RPMI8226 (cell line): ENCODE measurements at places on chromosomes 2 and 18.

DNA sequence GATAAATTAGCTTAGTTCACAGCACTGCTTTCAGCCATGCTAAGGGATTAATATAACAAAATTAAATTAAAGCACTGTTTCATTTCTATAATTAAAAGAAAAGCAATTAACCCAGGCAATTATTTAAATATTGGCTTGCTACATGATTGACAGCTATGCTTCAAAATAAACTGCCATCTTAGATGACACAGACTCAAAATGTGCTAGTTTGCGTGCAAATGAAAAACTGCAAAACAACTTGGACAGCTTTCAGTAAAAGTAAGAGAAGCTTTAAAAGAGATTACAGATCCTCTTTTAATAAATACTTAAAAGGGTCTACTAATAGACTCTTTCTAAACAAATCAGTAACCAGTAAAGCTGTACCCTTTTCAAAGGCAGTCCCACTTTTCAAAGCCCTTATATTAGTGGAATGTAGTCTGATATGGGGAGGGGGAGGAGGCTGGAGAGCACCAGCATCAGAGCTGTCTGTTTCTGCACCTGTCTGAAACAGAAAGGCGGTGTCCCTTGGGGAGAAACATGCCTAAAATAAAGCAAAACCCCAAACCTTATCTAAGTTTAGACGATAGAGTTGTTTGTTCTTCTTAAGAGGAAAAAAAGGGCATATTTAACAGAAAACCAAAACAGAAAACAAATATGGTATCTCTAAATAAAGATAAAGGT, 20.8 kb downstream of the EIF2AK3 start:
- no peak for DNase-seq

DNA sequence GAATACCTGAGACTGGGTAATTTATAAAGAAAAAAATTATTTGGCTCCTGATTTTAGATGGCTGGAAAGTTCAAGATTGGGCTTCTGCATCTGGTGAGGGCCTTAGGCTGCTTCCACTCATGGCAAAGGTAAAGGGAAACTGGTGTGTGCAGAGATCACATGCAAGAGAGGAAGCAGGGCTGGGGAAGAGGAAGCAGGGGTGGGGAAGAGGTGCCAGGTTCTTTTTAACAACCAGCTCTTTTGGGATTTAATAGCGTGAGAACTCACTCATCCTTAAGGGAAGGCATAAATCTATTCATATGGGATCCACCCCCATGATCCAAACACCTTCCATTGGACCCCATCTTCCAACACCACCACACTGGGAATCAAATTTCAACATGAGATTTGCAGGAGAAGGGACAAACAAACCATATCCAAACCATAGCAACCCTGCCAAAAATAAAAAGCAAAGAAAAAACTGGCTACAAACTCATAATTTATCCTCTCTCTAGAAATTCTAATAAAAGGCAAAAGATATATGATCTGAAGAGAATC, 30.4 kb downstream of the PRKRA start:
- DNase-seq: no peak

GRCh38 chr2:132522901-132523300, 106.3 kb downstream of the GPR39 start:
- DNase-seq: no peak

DNA sequence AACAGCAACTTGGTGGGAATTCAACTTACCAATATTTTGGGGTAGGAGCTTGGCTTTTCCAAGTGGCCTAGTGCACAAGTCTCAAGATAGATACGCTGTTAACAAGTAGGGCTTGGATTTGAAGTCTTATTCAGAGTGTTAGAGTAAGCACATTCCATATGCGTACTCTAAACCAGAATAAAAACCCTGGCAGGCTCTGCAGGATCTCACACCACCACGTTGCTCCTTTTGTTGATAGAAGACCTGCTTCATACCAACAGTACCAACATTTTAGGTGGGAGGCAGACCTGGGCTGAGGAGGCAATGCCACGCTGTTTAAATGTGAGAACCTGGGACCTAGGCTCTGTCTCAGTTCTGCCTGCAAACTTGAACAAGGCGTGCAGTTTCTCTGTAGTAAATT, 214.0 kb downstream of the RNF144A start:
- DNase-seq: no peak
